ENCODE measurements at places on chromosomes 5 and 9. TPM values are rescaled to one million over a fixed set of nuclear protein-coding genes. Genes with fewer than 3 reads are reported as not detected.

Gene ORM1
- total RNA-seq: not detected

Gene SERF1B
- 24.4 TPM for total RNA-seq

Gene PCDHGB3
- total RNA-seq: 0.66 TPM

Gene MED7
- total RNA-seq: 15.5 TPM

Gene ARID3C
- not detected for total RNA-seq

Gene GLT6D1
- not detected for total RNA-seq

Gene CENPK
- 81.0 TPM for total RNA-seq

Gene CNTRL
- 69.9 TPM for total RNA-seq

Gene SLC6A19
- total RNA-seq: not detected

Gene DDX4
- total RNA-seq: not detected

Gene SLCO6A1
- total RNA-seq: not detected

Gene CDC23
- 50.4 TPM for total RNA-seq

Gene PCDHA4
- not detected for total RNA-seq

Gene ELOVL7
- total RNA-seq: 0.49 TPM

Gene LECT2
- total RNA-seq: not detected

Gene PCDHGB1
- total RNA-seq: 0.32 TPM

Gene IFNB1
- 0.23 TPM for total RNA-seq

Gene ADAMTS13
- total RNA-seq: 1.2 TPM

Gene IL33
- total RNA-seq: not detected

Gene RNF183
- not detected for total RNA-seq

Gene GLRA1
- not detected for total RNA-seq

Gene SOWAHA
- 0.47 TPM for total RNA-seq

Gene LRRC19
- not detected for total RNA-seq

Gene BSPRY
- total RNA-seq: 12.3 TPM

Gene COL23A1
- not detected for total RNA-seq

Gene AP3S1
- 49.7 TPM for total RNA-seq
